ENCODE measurements at places on chromosomes 4 and X.

DNA sequence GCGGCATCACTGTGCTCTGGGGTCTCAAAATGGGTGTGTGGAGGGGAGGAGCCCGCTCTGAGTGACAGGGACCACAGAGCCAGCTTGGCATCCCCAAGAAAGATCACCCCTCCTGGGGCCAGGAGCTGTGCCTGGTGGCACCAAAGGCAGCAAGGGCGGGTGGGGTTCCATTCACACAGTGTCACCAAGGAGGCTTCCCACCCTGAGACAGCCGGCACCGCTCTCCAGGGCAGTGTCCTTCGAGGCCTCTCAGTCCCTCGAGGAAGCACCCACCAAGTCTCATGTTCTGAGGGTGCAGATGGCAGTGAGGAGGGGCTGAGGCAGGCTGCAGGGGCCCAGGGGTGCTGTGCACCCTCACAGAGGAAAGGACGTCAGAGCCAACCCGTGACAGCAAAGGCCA lies 44.0 kb upstream of the MAN2B2 start:
- DNase-seq: no peak

- DNase-seq: no peak
Measured at GRCh38 chr4:86947501-86948120, 12.8 kb downstream of the AFF1 start.

DNA sequence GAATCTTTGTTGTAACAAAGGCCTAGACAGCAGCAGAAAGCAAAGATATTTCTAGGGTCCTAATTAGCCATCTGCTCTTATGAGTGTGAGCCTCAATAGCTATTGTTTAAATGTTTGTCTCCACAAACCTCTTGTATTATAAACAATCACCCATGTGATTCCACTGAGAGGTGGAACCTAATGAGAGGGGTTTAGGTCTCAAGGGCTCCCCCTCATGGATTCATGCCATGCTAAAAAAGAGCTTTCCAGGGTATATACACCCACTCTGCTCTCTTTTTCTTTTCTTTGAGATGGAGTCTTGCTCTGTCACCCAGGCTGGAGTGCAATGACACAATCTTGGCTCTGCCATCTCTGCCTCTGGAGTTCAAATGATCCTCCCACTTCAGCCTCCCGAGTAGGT lies 42.1 kb downstream of the TRIM61 start:
- DNase-seq: no peak

GRCh38 chr4:140851032-140851636 lies 94.9 kb upstream of the TBC1D9 start:
- peak; percentile 44 for DNase-seq
